DMS79 treated with DMSO at 0.1 percent for 48 hours (cell line): ENCODE measurements at places on chromosomes 13 and 19.

DNA sequence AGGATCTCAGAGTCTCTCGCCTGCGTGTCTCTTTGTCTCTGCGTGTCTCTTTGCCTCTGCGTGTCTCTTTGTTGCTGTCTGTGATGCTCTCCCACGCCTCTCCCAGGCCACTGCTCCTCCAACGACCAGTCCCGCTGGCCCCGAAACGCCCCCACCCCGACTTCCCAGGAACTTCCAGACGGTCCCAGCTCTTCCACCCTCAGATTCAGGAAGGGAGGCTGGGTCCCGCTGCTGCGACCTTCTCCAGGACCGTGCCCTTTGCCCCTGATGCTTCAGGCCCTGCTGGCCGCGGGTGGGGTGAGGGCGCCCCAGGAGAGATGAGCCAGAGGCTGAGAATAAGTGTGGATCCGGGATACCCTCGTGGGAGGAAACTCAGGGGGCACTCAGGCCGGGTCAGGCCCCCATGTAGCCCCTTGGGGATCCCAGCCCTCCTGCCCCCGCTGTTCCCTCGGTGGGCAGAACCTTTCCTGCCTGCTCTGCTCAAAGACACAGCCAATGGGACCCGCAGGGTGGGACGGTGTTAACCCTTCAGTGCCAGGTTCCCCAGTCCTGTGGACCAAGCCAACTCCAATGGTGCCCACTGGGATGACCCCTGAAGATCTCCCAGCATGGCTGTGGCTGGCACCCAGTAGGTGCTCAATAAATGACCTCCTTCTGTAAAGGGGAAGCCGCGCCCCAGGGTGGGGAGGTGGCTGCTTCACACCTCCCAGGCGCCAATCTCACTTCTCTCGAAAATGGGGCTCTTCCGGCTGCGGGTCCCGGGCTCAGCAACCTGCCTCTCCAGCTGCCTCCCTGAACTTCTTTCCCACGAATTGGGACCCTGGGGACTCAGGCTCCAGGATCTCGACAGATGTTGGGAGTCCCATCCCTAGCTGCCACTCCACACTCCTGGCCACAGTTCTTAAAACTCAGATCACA, 1.5 kb upstream of the S1PR5 start:
- no peak for DNase-seq

- DNase-seq = no peak
These were observed 17.3 kb downstream of the PNPLA6 start for GRCh38 chr19:7552781-7553180.

DNA sequence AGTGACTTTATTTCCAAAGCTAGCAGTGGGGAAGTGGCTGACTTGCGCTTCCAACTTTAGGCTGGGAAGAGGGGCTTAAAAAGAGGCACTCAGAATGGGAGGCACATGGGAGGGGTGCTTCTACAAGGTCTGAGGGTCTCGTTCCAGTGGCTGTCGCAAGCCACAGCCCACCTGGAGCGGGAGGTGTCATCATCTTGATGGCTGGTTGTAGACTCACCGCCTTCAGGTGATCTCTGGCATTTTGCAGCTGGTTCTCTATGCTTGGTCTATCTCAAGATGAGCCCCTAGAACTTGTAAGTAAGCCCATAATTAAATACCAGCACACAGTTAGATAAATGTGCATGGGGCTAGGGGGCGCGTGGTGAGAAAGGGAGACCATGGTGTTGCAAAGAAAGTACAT, 9.2 kb downstream of the TEX29 start:
- no peak for DNase-seq

DNA sequence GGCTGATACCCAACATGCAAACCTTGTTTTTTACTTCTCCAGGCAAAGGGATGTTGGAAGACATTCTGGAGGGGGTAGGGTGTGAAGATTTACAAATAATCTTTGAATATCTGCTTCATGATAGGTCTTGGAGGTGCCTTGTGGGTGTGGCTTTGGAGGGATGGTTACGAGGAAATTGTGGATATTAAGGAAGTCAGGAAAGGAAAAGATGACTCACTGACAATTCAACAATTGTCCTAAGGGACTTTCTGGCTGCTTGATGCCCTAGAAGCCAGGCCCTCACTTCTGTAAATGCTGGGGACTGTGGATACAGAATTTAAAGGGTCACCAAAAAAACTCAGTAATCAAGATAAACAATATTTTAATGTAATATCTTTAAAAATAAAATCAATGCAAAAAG, 37.4 kb upstream of the ZNF527 start:
- DNase-seq = no peak

DNA sequence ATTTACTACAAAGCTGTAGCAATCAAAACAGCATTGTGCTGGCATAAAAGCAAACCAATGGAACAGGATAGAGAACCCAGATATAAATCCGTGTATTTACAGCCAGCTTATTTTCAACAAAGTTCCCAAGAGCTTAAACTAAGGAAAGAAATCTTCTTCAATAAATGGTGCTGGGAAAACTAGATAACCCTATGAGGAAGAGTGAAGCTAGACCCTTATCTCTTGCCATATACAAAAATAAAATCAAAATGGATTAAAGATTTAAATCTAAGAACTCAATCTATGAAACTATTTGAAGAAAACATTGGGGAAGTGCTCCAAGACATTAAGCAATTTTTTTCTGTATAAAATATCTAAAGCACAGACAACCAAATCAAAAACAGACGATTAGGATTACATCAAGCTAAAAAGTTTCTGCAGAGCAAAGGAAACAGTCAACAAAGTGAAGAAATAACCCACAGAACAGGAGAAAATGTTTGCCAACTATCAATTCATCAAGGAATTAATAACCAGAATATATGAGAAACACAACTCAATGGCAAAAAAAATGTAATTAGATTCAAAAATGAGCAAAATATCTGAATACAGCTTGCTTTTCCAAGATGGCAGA, 480.7 kb downstream of the LMO7 start:
- no peak for DNase-seq

DNA sequence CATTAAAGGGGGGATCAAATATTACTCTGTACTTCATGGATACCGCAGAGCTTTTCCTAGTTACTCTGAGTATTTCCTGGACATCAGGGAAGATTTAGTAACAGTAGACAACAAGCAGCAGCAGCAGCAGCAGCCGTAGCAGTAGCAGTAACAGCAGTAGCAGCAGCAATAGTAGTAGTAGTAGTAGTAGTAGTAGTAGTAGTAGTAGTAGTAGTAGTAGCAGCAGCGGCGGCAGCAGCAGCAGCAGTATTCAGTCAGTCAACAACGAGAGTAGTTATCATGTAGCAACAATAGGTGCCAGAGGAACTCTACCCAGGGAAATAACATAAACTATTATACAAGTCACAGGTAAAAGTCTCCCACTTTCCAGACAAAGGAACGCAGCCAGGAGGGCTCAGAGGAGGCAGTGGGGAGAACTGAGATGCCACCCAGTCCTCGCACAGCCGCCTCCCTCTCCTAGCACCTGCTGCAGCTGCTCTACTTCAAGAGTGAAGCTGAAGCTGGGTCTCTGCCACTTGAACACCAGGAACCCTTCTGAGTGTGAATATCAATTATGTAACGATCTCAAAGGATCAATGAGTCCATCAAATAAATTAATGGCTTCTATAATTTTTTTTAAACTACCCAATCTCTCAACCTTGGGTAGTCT, 1.3 kb upstream of the DOCK9 start:
- peak; percentile 72 for DNase-seq

- no peak for DNase-seq
These were observed 257.7 kb downstream of the DACH1 start for GRCh38 chr13:71609271-71609670.

- DNase-seq = peak; percentile 97
These were observed at the start of gene MIR17HG for GRCh38 chr13:91347202-91347995. Gene MIR17HG (plus strand): TSS chr13:91347687.
